Stimulated activated CD8-positive, alpha-beta memory T cell treated with anti-CD3 and anti-CD28 coated beads, Interleukin-15, amount 100 ng/mL, for 24 hours (primary cell): ENCODE measurements at places on chromosomes 2 and 18.

DNA sequence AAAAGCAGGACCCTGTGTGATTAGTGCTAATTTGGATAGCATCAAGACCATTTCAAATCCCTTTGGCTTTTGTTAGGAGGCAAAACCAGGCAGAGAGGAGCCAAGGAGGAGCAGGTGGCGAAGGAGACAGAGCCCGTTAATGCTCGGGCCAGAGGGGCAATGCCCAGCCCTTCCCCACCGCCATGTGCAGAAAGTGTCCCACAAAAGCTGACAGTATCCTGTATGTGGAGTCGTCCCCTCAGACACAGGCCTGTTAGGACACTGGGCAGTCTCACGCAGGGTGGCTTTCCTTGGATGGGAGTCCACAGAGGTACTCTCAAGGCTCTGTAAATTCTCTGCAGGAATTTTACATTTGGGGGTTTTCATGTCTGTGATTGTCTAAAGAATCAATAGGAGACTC is 44.8 kb upstream of the TFCP2L1 start:
- no peak for DNase-seq

DNA sequence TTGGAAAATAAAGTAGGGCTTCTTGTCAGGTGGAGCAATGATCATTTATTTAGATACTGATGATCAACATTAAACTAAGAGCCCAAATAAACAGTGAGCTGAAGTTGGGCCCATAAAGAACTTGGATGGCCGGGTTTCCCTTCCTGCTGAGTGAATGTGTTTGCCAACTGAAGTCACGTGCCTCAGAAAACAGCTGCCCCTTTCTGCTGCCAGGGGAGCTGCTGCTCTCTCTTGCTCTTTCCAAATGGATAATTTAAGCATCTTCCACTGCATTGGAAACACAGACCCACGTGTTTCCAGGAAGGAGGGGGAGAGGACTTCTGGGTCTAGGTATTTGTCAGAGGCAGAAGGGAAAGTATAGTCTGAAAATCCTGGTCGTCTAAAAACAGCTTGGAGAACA is 22.9 kb upstream of the NCKAP5 start:
- DNase-seq: no peak

GRCh38 chr2:42089340-42089925 is 41.6 kb downstream of the PKDCC start:
- no peak for DNase-seq

GRCh38 chr2:15588329-15588919 is 3.2 kb upstream of the DDX1 start:
- DNase-seq: no peak

- DNase-seq: no peak
Observed at GRCh38 chr2:624096-624495, 53.1 kb downstream of the TMEM18 start.

- DNase-seq: no peak
Observed at GRCh38 chr2:99066075-99066958, 75.2 kb upstream of the C2orf15 start.

DNA sequence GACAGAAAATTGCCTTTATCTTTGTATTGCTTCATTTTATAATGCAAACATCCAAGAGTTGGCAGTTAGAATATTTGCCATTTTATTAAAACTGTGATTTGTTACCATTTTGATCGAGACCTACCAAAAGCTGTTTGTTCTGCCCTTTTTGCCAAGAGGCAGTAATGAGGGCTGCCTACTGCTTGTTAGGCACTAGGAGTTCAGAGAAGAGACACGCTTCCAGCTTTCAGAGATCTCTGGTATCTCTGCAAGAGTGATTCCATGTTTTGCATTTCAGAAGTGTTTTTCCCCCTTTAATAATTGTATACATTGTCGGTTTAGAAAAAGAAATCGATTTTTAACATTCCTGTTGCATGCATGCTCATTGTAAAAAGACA is 628 bp downstream of the MRPL30 start:
- DNase-seq: no peak

- DNase-seq: no peak
Observed at GRCh38 chr2:96113367-96113677, 3.0 kb downstream of the ADRA2B start.

DNA sequence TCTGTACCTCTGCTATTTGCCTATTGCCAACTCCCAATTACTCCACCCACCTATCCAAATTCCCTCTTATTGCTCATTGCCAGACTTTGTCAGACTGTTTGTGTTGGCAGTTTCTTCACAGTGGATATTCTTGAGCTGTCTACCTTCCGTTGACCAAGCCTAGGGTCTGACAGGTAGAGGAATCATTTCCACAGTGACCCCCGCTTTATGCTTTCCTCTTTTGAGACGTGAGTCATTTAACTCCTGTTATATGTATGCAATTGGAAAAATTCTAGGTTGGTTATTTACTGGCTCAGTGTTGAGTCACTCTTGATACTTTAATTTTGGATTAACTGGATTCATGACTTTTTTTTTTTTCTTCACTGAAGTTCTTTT is 187.7 kb downstream of the IRS1 start:
- no peak for DNase-seq

GRCh38 chr2:64766841-64767669 is 113.3 kb upstream of the SERTAD2 start:
- DNase-seq: no peak

DNA sequence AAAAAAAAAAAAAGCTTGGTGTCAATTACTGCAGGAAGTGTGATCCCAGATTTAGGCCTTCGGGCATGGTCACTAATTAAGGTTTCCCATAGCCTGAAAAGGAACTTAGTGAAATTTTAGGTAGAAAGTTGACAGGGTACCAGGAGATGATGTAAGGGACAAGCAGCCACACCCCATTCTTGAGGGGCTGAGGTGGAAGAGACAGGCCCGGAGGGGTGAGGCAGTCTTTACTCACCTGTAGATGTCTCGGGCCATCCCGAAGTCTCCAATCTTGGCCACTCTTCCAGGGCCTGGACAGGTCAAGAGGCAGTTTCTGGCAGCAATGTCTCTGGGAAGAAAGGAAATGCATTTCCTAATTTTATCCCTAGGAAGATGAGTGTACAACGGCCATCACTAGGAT is 94.3 kb downstream of the CLIP4 start:
- DNase-seq: no peak

DNA sequence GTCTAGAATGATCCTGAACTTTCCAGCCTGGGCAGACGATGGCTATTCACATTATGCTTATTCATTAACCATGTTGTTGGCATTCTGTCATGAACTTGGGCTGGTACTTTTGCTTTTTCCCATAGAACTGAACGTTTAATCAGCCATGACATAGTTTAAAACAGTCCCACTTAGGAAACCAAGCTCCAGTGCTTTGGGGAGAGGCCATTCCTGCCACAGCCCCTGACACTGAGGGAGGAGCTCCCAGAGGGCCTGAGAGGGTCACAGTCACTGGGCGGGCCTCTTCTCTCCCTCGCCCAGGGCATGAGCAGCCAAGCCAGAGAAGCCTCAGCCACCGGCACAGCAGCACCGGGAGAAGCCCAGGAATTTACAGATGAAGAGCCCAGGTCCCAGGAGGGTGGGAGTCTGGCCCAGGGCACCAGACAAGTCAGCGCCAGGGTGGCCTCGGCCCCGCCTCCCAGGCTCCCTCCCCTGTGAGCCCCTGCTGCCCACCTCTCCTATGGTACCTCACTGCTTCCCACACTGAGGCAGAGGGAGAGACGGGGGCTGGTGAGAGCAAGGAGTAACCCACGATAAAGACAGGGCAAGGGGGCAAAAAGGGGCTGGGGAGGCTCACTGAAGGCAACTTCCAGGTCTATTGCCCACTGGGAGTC is 33.6 kb downstream of the MAL start:
- no peak for DNase-seq

GRCh38 chr2:27705851-27706622 is 42.3 kb downstream of the SLC4A1AP start:
- DNase-seq: no peak

- DNase-seq: no peak
Observed at GRCh38 chr2:47070920-47071824, 83.9 kb downstream of the STPG4 start.

- no peak for DNase-seq
Observed at GRCh38 chr2:79105259-79105658, 15.0 kb upstream of the REG1A start.

DNA sequence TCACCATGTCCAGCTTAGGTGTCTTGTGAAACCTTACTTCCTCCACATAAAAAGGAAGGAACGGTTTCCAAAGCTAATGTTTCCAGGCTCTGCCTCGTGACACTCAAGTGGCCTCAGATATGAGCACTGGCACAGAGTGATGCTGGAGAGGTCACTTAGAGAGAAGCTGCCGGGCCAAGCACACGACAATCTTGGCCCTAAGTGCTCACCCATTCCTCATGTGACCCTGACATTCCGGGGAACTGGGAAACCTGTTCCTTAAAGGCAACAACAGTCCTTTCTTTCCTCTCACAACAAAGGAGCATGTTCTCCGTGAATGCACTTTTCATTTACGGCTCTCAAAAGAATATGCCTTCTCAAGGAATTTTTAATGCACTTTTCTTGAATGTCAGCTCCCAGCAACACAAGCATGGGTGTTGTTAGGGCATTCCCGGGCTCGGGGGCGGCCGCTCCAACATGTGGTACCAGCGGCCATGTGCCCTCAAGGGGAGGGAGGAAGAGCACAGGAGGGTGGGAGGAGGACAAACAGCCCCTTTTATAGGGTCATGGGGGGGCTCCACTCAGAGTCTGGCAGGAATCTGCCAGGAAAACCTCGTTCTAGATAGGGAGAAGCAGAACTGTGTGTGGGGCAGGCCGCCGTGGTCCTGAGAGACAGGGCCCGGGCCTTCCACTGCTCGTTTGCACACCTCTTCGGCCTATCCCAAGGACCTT is 118.6 kb downstream of the MBP start:
- DNase-seq: no peak

DNA sequence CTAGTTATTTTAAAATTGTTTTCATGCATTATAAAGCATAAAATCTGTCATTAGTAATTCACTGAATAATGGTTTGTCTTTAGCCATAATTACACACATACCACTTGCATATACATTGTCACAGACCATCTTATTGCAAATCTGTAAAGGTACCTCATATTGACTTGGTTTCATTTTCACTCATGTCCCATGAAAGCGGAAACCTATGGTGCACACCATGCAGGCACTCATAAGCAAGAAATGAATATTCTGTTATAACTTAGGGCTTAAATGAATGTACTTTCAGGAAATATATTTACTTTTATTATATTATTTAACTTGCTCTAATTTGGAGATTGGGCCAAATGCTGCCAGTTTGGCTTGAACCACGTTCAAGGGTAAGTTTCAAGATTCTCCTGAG is 29.2 kb upstream of the STK17B start:
- DNase-seq: no peak

DNA sequence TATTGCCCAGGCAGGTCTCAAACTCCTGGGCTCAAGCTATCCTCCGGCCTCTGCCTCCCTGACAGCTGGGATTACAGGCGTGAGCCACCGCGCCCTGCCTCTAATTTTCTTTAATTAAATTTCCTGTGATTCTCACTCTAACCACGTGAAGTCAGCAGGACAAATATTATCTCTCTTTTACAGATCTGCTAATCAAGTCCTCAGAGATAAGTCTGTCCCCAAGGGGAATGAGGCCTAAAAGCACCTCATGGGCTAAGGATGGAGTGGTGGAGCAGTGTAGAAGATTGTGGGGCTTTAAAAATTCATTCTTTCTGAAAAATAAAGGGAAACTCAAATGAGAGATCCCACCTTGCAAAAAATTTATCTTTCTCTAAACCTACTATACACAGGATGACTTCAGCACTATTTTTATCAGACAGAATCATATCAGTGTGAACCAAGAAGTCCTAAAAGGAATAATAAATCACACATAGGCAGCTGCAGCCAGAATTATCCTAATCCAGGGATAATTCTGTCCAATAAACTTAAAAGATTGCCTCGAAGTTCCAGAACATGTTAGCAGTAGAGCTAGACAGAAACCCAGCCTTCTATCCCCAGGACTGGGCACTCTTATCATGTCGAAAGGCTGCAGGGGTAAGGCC is 38.3 kb upstream of the BMPR2 start:
- no peak for DNase-seq
